Mesenchymal stem cell (in vitro differentiated cells and primary cell): ENCODE measurements at places on chromosomes 12 and 14.

DNA sequence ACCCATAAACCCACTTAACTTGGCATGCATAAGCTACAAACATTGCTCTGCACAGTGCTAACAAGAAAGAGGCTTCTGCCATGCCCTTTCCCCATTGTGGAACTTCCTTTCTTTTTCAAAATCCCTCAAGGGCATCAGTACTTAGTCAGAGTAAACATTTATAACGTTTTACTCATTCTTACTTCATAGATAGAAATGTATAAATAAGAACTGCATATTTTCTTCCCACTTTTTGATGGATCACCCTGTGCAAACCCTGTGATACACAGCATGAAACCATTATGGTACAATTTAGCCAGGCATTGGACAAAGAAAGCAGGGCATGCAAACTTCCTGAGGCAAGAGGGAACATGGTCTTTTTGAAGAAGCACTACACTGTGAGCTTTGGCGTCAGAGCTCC lies 113.8 kb upstream of the FOXG1 start:
- no peaks in the 10 kb centered on the region for H3K36me3 ChIP-seq
- H3K27me3 ChIP-seq = no peaks in the 10 kb centered on the region
- H3K4me3 ChIP-seq = no peak overlapping the region
- peak; percentile 48 for DNase-seq
- H3K4me1 ChIP-seq = no peaks in the 10 kb centered on the region

- no peak overlapping the region for H3K4me3 ChIP-seq
- H3K27ac ChIP-seq = no peak overlapping the region
- no peaks in the 10 kb centered on the region for H3K36me3 ChIP-seq
- H3K4me1 ChIP-seq = peaks cover 2% of the 10 kb centered on the region
These were observed 69.2 kb upstream of the OSBPL8 start for GRCh38 chr12:76628745-76629144.

GRCh38 chr14:98900236-98900635 lies 371.8 kb downstream of the BCL11B start:
- H3K4me1 ChIP-seq = no peaks in the 10 kb centered on the region
- no peak for DNase-seq
- H3K36me3 ChIP-seq = no peaks in the 10 kb centered on the region
- no peak overlapping the region for H3K27ac ChIP-seq

DNA sequence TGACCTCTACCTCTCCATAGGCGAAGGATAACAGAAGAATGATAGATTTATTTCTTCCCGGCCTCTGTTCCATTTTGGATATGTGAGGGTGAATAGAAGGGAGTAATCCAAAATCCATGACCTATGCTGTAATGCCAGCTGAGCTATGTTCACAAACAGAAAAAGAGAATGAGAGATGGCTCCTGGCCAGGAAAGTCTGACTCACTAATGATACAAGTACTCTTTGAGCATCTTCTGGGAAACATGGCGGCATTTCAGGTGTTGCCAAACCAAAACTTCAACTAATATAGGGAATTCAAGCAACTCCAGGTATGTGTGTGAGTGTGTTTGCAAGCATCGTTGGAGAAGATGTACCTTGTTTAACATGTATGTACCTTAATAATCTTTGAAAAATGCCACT lies 55.1 kb downstream of the MED13L start:
- H3K4me1 ChIP-seq = no peaks in the 10 kb centered on the region
- DNase-seq = peak; percentile 85
- no peaks in the 10 kb centered on the region for H3K27me3 ChIP-seq
- H3K27ac ChIP-seq = no peak overlapping the region

DNA sequence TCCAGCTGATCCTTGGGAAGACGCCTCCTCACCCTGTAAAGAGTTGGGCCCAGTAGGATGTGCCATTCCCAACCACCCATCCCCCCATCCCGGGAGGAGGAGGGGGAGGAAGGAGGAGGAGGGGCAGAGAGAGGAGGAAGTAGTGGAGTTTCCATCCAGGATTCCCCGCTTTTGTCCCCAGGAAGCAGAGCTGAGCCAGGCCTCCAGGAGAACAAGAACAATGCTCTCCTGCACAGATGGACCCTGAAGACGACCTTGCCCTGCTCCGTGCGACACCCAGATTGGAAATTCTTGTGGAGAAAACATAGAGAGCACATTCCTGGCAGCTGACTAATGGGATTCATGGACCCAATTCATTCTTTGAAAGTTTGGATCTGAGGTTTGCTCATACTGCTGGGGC lies 132.3 kb upstream of the CRY1 start:
- no peak overlapping the region for H3K27ac ChIP-seq
- peaks cover 56% of the 10 kb centered on the region for H3K27me3 ChIP-seq
- peaks cover 4% of the 10 kb centered on the region for H3K4me1 ChIP-seq
- no peak overlapping the region for H3K4me3 ChIP-seq
- H3K36me3 ChIP-seq = no peaks in the 10 kb centered on the region
- peak; percentile 9 for DNase-seq

- no peak overlapping the region for H3K4me3 ChIP-seq
- peaks cover 8% of the 10 kb centered on the region for H3K27me3 ChIP-seq
- no peak for DNase-seq
- H3K36me3 ChIP-seq = no peaks in the 10 kb centered on the region
- no peaks in the 10 kb centered on the region for H3K4me1 ChIP-seq
These were observed 27.3 kb downstream of the AKAP3 start for GRCh38 chr12:4621511-4621910.

- peaks cover 7% of the 10 kb centered on the region for H3K4me1 ChIP-seq
- H3K27ac ChIP-seq = no peak overlapping the region
- H3K4me3 ChIP-seq = no peak overlapping the region
- no peak for DNase-seq
These were observed 16.6 kb downstream of the SLC6A12 start for GRCh38 chr12:197347-197746.

GRCh38 chr12:131116468-131117117 lies 162.9 kb downstream of the ADGRD1 start:
- H3K36me3 ChIP-seq = no peaks in the 10 kb centered on the region
- no peak overlapping the region for H3K4me3 ChIP-seq
- H3K27ac ChIP-seq = no peak overlapping the region
- no peaks in the 10 kb centered on the region for H3K27me3 ChIP-seq
- H3K4me1 ChIP-seq = peaks cover 6% of the 10 kb centered on the region
- DNase-seq = no peak

GRCh38 chr12:106291342-106291741 lies 11.2 kb upstream of the TCP11L2 start:
- H3K27ac ChIP-seq = no peak overlapping the region
- no peaks in the 10 kb centered on the region for H3K36me3 ChIP-seq
- no peak for DNase-seq
- no peaks in the 10 kb centered on the region for H3K4me1 ChIP-seq
- H3K27me3 ChIP-seq = no peaks in the 10 kb centered on the region

DNA sequence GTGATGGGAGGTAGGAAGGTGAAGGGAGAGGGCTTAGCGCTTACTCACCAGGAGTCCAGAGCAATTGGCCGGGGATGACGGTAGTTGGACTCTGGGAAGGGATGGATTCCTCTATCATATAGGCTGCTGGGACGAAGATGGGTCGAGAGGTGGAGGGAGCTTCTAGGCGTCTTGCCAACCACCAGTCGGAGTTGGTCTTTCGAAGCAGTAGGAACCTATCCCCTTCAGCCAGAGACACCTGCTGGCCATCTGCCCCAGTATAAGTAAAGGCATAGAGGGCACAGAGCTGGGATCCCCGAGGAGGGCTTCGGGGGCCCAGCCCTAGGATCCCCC lies 657 bp downstream of the ARHGAP9 start:
- peaks cover 40% of the 10 kb centered on the region for H3K27me3 ChIP-seq
- peaks cover 17% of the 10 kb centered on the region for H3K4me1 ChIP-seq
- H3K36me3 ChIP-seq = no peaks in the 10 kb centered on the region
- H3K4me3 ChIP-seq = no peak overlapping the region

DNA sequence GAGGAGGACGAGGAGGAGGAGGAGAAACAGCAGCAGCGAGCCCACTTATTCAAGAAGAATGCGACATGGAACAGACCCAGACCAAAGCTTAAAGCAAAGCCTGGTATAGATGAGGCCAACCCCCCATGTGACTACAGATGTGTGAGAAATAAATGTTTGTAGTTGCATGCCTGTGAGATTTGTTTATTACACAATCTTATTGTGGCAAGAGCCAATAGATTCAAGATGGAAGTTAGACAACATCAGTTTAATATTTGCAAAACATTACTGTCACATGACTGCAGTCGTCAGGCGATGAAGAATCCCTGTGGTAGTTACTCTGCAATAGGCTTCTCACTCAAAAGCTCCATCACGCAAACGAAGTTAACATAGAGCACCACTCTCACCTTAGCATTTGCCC lies 17.2 kb upstream of the SLC35F4 start:
- no peaks in the 10 kb centered on the region for H3K4me1 ChIP-seq
- no peak overlapping the region for H3K27ac ChIP-seq
- H3K36me3 ChIP-seq = no peaks in the 10 kb centered on the region
- no peak overlapping the region for H3K4me3 ChIP-seq
- H3K27me3 ChIP-seq = peaks cover 19% of the 10 kb centered on the region

DNA sequence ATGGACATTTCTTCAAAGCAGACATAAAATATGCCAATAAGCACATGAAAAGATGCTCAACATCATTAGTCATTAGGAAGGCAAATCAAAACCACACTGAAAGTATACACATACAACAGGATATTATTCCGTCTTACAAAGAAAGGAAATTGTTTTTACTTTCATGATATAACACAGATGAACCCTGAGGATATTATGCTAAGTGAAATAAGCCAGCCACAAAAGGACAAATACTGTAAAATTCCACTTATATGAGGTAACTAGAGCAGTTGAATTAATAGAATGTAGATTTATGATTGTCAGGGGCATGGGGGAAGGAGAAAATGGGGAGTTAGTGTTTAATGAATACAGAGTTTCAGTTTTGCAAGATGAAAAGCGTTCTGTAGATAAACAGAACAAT lies 4.2 kb downstream of the ACYP1 start:
- H3K27me3 ChIP-seq = no peaks in the 10 kb centered on the region
- peak; percentile 37 for DNase-seq
- H3K36me3 ChIP-seq = no peaks in the 10 kb centered on the region

DNA sequence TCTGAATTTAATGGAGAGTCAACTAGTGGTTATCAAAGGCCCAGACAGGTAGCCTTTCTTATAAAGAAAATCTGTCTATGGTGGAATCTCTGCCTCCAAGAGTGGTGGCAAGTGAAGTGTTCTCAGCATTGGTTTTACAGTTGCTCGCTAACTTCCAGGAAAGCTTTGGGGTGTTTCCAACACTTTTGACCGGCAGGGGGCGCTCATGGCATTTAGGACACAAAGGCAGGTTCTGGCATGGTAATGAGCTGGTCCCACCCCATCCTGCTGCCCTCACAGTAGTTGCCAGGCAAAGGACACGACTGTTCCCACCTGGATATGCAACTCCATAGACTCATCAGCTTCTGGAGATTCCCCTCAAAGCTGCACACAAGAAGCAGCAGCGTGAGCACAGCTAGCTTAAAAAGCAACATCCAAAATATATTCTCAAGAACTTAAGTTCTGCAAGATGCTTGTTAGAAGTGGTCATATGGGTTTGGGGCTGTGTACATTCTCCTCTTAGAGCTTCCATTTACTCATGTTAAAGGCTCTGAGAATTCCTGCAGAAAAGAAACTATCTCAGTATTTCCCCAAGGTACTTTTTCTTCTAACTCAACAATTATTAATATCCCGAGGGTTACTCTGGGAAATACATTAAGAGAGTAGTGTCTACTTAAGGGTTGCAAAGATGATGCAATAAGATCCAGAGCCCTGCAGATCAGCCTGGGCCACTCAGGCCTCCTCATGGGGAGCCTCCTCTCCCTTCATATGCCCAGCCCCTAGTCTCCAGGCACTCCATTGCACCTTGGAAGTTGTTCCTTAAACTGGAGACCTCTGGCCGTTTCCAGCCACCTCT lies 14.8 kb downstream of the PROX2 start:
- H3K27me3 ChIP-seq = no peaks in the 10 kb centered on the region
- H3K4me3 ChIP-seq = no peak overlapping the region
- DNase-seq = peak; percentile 82
- H3K4me1 ChIP-seq = peaks cover 1% of the 10 kb centered on the region
- no peak overlapping the region for H3K27ac ChIP-seq

DNA sequence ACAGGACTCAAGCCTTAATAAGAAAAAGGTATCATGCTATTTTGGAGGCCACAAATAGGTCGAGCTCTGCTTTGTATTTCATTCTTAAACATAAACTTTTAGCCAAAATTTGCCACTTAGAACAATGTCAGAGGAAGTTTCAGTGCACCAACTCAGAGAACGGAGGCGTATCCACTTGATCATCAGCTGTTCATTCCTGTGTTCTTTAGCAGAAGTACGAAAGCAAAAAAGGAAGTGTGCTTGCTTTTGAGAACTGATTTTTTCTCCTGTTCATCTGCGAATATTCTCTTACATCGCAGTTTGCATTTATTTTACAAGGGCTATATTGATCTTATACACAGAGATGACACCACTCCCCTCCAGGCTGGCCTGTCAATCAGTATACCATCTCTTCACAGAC lies 188.6 kb upstream of the SOX5 start:
- no peaks in the 10 kb centered on the region for H3K27me3 ChIP-seq
- no peak overlapping the region for H3K27ac ChIP-seq
- H3K4me1 ChIP-seq = no peaks in the 10 kb centered on the region
- no peak overlapping the region for H3K4me3 ChIP-seq
- H3K36me3 ChIP-seq = no peaks in the 10 kb centered on the region
- DNase-seq = no peak

DNA sequence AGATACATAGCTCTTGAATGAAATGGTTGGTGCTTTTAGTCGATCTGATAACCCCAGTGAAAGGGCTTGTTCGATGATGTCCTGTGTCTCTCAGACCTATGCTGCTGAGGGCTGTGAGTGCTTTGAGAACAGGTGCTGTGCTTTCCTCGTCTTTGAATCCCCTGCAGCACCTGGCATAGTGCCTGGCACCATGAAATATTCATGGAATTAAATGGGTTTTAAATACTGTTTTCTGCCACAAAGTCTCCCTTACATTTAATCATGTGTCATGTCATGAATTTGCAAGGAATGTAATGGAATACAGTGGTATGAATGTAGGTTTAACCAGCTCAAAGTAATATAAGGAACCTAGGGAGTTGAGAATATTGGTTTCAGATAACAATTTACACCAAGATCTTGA lies 220.5 kb upstream of the PRICKLE1 start:
- peak overlapping the region; percentile 75 for H3K27ac ChIP-seq
- no peaks in the 10 kb centered on the region for H3K27me3 ChIP-seq
- H3K4me1 ChIP-seq = no peaks in the 10 kb centered on the region
- H3K36me3 ChIP-seq = no peaks in the 10 kb centered on the region
- DNase-seq = no peak
- no peak overlapping the region for H3K4me3 ChIP-seq

GRCh38 chr14:32524609-32525375 lies 195.7 kb downstream of the AKAP6 start:
- DNase-seq = no peak
- peaks cover 2% of the 10 kb centered on the region for H3K4me1 ChIP-seq
- no peaks in the 10 kb centered on the region for H3K36me3 ChIP-seq
- H3K27ac ChIP-seq = no peak overlapping the region
